Stimulated activated naive CD4-positive, alpha-beta T cell (primary cell): ENCODE measurements at places on chromosomes 1 and 21.
A peak's percentile ranks its signal among the peaks of the same experiment; 100 is the strongest.

GRCh38 chr1:153028766-153029165 lies 2.2 kb upstream of the SPRR1B start:
- no peak for DNase-seq

DNA sequence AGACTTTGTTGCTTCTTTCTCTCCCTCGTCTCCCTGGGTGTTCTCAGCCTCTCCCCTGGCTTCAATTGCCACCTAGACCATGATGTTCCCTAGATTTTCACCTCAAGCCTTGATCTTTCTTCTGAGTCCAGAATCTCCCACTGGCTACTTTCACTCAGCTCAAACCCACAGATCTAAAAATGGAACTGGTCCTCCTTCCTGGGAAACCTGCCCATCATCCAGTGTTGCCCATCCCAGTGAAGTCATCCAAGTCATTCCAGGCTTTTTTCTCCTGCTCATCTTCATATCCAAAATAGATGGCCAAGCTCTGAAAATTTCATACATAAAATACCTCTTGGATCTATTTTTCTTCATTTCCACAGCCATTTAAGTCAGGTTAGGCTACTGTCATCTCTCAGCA lies 347.4 kb downstream of the KCNH1 start:
- no peak for DNase-seq

DNA sequence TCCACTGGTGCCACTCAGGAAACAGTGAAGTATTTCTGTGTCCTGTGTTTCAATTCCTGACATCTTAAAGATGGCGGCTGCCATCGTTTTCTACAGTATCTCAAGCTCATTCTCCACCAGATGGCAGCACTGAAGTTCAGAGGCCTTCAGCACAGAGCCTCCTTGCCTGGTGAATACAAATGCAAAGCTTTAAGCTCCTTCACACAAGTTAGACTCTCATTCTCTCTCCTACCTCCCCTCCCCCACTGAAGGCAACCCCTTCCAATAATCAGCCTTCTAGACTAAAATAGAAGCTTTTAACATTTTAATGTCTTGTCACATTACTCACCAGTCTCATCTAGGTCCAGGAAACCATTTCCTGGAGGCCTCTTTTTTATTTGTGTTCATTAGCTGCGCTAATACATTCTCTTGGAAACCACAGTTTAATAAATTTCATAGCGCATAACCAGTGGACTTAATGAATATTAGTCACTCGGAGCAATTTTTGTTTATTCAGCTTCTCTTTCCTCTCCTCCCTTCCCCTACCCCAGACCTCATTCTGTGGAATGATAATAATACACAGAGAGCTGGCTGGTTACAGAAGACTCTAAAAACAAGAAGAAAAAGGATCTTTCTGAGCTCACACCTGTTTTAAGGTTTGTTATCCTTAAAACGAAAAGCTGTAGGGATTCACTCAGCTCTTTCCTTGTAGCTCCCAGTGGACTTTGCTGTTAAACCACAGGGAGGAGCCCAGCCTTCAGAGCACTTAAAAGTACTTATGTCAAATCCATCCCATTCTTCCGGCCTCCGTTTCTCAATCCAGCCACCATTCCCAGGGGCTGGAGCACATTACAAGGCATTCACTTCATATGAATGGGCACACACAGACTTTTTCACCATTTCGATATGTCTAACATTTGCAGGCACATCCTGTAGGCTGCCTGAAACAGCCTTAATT lies 384.9 kb downstream of the HLX start:
- DNase-seq: no peak

DNA sequence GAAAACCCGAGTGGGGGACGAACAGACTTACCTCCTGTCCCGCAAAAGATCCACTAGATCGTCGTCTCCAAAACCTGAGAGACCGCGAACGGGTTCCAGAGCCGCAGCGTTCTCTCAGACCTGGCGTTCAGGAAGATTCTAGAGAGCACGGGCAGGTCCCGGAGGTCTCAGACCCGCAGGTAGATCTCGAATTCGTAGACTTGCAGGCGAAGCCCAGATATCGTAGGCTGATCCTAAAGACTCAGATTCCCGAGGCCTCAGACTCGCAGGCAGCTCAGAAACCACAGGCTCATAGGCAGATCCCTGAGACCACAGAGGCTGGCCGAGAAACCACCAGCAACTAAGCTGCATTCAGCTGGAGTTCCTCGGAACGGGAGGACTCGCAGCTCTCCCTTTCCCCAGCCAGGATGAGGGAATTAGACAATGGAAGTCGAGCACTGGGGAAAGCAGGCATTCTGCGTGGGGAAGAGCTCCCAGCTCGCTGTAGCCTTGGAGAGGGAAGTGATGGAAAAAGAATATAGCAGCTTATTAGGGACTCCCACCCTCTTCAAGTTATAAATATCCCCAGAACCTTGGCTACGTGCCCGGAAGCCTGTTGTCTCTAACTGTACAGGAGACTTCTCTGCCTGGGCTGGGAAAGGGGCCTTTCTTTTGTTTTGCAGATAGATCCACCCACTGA lies at the start of gene ZNF436:
Gene ZNF436 (minus strand): TSS at position 502 of the 679 bp plus-strand sequence. CDS start 1,831 bp downstream, outside the sequence.
- DNase-seq: peak; percentile 49

- DNase-seq: no peak
Measured at GRCh38 chr1:50981741-50982140, 11.7 kb downstream of the CDKN2C start.

GRCh38 chr21:35197191-35197590 lies 148.1 kb upstream of the RUNX1 start:
- no peak for DNase-seq

- peak; percentile 67 for DNase-seq
Measured at GRCh38 chr1:12619792-12620487, 1.9 kb upstream of the DHRS3 start.

GRCh38 chr21:40054403-40054802 lies 187.2 kb downstream of the PCP4 start:
- DNase-seq: no peak

DNA sequence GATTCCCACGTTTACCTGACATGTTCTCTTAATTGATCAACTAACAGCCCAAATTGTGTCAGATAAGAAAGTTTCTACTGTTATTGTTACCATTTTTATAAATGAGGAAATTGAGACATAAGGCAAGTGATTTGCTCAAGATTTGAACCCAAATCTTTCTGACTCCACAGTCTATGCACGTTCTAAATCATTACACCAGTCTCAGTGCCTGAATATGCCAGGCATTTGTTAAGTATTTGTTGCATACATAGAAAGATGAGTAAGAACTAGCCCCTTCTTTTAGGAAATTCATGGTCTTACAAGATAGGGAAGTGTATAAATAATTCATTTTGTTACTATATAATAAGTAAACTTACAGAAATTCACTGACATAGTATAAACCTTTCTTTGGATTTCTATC lies 7.1 kb upstream of the CD101 start:
- DNase-seq: no peak

GRCh38 chr1:193971595-193971994 lies 785.2 kb upstream of the B3GALT2 start:
- no peak for DNase-seq

DNA sequence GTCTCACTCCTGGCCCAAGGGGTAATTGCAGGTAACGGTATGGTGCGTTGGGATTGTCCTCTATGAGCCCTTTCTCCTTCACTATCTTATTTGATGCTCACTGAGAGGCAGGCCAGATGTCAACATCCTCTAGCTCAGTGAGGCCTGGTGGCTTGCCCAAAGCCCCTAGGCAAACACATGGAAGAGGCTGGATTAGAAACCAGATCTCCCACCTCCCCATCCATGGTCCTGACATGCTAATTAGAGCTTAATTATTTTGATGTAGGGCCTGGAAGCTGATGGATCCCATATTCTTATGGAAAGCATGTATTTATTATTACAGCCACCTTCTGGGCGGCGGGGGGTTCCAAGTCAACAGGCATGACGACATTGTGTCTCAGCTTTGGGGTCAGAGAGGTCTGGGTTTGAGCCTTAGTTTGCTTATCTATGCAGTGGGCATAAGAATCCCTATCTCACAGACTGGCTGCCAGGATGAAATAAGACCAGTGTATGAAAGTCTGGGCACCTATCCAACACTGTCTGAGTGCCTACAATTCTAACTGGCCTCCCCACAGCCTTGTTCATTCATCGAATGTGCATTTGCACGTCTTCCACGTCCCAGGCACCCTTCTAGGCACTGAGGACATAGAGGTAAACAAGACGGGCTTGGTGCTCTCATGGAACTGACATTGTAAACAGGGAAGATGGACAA lies 6.2 kb downstream of the SMPDL3B start:
- no peak for DNase-seq

GRCh38 chr1:193850745-193851144 lies 664.3 kb upstream of the B3GALT2 start:
- no peak for DNase-seq

DNA sequence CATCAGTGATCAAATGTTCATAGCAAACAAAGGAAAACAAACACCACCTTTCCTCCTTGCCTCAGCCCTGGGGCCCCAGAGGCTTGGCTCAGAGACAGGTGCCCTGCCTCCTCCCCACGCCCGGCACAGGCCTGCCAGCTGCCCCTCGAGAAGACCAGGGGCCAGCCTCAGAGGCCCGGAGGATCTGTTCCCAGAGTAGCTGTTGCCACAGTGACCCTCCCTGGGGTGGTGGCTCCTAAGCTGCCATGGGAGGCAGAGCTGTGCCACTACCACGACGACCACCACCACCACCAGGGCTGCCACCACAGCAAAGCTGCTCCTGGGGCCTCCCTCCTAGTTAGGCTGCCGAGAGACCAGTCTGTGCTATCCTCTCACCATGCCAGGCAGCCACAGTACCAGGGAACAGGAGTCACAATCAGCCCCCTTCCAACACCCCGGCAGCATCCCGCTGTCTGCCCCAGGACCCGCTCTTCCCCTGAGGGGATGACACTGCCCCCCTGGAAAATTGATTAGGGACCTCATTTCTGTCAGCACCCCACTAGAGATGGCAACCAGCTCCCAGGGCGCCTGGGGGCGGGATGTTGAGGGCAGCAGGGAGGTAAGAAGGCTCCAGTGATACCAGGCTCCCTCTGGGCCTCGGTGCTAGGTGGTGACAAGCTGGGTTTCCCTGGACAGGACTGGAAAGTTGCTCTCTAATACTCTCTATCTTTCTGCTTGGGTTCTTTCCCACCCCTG lies 30.5 kb downstream of the KCNC4 start:
- DNase-seq: no peak

- no peak for DNase-seq
Measured at GRCh38 chr1:225840713-225841112, 30.8 kb downstream of the EPHX1 start.

DNA sequence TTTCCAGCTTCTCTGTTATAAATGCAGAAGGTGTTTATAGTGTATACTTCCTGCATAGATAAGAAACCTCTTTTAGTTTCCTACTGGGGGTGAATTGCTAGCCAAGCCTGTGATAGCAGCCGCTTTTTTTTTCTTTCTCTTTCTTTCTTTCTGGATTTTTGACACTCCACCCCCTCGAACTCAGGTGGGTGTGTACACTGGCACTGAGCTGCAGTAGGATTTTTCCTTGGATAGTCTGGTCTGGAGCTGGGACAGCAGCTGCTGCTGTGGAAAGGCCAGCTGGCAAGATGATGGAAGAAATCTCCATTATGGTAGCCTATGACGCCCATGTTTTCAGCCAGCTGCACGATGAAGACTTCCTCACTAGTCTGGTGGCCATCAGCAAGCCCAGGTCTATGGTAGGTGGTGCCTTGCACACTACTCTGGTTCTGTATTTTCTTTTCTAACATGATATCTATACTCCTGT lies 122.5 kb upstream of the CACYBP start:
- DNase-seq: no peak

- DNase-seq: no peak
Measured at GRCh38 chr1:200206340-200206739, 178.8 kb downstream of the NR5A2 start.

- no peak for DNase-seq
Measured at GRCh38 chr1:60868901-60869663, 213.3 kb upstream of the NFIA start.

DNA sequence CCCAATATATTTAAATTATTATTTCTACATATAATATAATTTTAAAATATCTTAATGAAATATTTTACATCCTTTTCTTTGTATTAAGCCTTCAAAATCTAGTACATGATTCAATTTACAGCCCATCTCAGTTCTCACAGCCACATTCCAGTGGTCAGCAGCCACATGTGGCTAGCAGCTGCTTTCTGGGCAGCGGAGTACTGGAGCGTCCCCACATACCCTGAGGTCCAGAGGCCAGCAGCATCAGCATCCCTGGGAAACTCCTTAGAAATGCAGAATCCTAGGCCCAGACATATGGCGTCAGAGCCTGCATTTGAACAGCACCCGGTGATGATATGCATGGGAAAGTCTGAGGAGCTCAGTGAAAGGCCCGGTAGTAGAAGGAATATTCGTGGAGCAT lies 8.6 kb upstream of the LHX4 start:
- DNase-seq: no peak

DNA sequence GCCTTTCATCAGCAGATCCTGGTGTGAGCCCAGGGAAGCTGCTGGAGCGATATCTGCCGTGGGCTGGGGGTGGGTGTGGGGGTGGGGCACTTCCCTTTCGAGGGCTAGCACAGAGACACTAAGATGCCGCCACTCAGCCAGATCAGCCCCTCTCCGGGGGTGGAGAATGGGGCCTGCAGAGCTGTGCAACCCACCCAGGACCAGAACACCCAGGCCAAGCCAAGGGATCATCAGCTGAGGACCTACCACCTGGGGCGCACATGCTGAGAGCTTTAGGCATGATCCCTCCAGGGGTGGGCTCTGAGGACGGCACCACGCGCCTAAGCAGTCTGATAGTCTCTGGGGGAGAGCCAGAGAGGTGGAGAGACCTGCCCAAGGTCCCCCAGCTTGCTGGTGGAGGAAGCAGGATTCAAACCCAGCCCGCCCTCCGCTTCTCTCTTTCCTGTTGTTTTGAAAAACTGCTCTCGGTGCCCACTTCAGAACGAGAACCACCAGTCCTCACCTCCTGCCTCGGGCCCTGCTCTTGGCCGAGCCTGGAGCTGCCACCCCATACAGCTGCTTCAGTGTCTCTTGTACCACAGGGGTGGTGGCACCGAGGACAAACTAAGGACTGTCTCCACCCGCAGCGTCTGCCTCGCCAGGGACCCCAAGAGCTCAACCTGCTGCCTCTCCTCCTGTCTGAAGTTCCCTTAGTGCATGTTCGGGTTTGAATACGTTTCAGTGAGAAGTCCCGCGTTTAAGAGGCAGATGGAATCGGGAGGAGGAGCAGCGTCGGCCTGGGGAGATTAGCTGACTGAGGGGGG lies 39.7 kb upstream of the RUNX3 start:
- DNase-seq: no peak

DNA sequence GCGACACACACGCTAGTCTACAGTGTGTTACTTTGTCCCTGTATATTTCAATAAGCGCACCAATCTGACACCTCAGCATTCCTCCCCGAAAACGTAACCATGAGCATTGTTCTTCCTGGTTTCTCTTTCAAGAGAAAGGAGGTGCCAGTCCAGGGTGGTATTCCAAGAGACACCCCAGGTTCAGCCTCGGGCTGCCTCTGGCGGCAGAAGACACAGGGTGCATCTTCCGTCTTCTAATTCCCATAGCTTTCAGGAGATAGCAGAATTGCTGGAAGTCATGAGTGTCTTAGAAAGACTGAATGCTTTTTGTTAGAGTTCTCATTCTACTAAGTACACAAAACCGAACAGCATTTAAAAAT lies 15.9 kb upstream of the RGS8 start:
- DNase-seq: no peak

GRCh38 chr21:33189824-33190223 lies 39.9 kb upstream of the IFNAR2 start:
- no peak for DNase-seq
